ENCODE measurements at places on chromosomes 2 and 18.

- DNase-seq = no peak
These were observed 46.6 kb downstream of the HDAC4 start for GRCh38 chr2:239354132-239354790.

- DNase-seq = no peak
These were observed 6.8 kb downstream of the CCBE1 start for GRCh38 chr18:59690186-59690982.

GRCh38 chr18:904218-905090 is at the start of gene ADCYAP1:
Gene ADCYAP1 (plus strand): TSS chr18:904871. CDS start chr18:905387, 516 bp downstream.
- DNase-seq = no peak

DNA sequence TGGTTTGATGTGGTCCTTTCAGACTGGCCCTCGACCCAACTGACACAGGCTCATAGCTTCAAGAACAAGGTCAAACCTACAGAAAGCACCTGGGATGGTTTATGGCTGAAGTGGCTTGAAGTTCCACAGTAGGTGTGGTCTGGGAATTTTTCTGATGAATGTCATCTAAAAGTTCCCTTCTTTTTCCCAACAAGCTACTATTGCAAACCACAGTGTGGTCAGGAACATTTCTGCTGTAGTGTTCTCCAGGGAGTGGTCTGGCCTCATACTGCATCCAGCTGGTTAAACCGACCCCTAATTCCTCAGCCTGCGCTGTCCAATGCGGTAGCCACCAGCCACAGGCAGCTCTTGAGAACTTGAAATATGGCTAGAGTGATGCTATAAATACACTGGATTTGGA is 92.7 kb downstream of the FAM124B start:
- DNase-seq = no peak

- no peak for DNase-seq
These were observed 324.4 kb upstream of the CELF4 start for GRCh38 chr18:37889963-37890362.

GRCh38 chr18:5759194-5759593 is 136.1 kb downstream of the TMEM200C start:
- no peak for DNase-seq

GRCh38 chr2:119218478-119219064 is 5.1 kb upstream of the STEAP3 start:
- DNase-seq = no peak

DNA sequence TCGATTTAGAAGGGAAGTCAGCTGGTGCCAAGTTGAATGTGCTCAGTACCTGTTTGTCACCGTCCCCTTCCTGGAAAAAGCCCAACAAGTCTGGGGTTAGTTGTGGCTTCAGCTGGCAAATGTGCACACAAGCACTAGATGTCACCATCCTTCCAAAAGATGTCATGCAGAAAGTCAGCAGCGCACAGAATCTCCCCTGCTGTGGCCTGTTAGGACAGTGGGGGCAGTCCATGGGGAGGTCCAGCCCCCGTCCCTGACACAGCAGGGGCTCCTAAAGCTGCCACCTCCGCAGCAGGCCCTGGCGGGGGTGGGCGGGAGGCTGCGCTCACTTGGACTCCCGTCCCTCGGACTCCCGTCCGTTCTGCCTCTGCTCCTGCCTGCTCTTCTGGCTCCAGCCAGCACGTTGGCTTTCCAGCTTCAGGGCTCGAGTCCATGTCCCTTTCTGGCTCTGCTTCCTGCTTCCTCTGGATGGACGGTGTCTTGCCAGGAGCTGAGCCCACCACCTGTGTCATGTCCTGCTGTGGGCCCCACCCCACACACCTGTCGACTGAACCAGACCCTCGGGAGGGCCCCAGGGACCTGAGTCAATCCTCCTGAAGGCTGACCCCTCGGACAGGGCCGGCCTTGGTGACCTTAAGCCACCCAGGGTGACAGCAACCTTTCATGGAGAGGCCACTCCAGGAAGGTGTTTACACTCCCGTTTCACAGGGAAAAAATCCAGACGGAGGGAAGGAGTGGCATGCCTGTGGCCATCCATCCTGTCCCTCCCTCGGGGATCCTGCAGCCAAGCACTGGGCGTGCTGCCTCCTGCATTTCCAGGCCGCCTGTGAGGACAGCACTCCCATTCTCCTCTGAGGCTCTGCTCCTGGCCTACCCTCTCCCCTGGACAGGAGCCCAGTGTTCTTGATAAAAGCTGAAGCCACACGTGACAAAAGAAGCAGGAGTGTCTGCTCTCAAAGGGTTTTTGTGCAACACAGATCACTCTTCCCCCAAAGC is 8.5 kb downstream of the RAB17 start:
- peak; percentile 60 for DNase-seq

GRCh38 chr18:693466-694187 is 18.8 kb downstream of the ENOSF1 start:
- DNase-seq = no peak

DNA sequence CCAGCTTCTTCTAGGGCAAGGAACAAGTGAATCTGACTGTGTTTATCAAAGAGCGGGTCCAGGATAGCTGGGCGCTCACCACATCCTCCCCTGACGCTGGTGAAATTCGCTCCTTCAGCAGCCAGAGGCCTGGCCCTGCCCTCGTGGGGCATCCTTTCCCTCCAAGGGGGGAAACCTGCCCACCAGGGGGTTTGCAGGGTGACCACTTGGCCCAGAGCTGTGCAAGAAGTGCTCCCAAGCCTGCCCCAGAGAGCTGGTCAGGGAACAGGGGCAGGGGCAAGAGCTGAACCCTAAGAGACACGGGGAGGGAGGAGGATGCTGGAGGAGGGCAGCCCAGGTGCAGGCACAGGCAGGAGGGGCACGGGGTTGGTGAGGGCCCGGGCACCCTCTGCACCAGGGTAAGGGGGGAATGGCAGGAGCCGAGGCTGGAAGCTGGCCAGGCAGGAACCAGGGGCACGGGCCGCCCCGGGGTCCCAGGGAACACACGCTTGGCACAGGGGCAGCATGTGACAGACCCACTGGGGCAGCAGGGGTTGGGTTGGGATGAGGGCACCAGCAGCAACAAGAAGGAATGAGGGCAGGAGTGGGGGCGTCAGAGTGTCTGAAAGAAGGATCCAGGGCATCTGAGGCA is 2.8 kb upstream of the GPR55 start:
- DNase-seq = no peak

- no peak for DNase-seq
These were observed 2.8 kb downstream of the SP9 start for GRCh38 chr2:174337337-174338146.

- DNase-seq = no peak
These were observed 8.4 kb downstream of the SCN7A start for GRCh38 chr2:166485558-166486178.

DNA sequence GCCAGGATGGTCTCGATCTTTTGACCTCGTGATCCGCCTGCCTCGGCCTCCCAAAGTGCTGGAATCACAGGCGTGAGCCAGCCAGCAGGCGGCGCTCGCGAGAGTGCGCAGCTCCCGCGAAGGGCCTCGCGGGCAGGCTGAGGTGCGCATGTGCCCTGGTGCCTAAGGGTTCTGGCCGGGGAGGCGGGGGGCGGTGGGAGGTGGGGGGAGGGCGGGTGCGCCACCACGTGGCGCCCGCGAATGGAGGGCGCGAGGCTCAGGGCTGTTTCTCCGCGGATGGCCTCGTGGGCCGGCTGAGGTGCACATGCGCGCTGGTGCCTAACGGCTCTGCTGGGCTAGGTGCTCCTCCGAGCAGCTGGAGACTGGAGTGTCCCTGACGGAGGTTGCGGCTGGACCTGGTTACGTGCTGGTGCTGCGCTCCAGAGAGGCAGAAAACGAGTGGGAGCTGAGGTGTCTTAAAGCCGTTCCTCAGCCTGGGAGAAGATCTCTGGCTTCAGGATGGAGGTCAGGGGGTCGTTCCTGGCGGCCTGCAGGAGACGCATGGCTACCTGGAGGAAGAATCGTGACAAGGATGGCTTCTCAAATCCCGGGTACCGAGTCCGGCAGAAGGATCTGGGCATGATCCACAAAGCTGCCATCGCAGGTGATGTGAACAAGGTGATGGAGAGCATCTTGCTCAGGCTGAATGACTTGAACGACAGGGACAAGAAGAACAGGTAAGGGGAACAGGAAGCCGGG is at the start of gene ANKRD62:
Gene ANKRD62, plus strand, starts transcription at position 324 of the 738 bp plus-strand sequence. Its CDS starts 175 bp downstream, at position 499.
- no peak for DNase-seq

- DNase-seq = no peak
These were observed 1.7 kb downstream of the NAT8 start for GRCh38 chr2:73640511-73640911.

DNA sequence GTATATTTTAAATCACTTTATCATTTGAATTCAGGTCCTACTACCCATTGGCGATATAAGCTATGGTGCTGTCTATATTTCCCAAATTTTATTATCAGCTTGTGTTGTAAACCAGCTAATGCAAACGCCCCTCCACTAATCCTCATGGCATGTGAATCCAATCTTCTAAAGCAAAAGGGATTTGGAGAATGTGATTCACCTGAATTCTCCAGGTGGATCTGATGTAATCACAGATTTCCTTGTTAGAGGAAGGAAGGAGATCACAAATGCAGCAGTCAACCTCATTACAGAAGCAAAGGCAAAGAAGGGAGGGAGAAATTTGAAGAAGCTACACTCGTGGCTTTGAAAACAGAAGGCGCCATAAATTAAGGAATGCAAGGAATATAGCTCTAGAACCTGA is 431.1 kb upstream of the CDH19 start:
- DNase-seq = no peak

- no peak for DNase-seq
These were observed 46.8 kb upstream of the TRIM43B start for GRCh38 chr2:95531254-95531771.

DNA sequence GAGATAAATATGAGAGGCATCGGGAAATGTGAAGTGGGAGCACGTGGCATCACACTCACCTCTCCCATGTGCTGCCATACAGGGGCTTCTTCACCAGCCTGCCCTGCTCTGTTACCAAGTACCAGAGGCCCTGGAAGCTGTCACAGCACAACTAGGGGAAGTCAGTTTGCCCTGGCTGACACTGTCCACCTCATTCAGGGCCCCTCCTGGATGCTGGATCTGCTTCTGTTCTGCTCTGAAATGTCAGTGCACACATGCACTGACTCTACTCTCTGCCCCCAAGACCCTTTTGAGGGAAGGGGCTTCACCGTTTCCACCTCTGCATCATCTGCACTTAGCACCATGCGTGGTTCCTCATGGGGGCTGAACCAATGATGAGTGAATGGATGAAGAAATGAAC is 311.1 kb downstream of the EN1 start:
- DNase-seq = no peak

DNA sequence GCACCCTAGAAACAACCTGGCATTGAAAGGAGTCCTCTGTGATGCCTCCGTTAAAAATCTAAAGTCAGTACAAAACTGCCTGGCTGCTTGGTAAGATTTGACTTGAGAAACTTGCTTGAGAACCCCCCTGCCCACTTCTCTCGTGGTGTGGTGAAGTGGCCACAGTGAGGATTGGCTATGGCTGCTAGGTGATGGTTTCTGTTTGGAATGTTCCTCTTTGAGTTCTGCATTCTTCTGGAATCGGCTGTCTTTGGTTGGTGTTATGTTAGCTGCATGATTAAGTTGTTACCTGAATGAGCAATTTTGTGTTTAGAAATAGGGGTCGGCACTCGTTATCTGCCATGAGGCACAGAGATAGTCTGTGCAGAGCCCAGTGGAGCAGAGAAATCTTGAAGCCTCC is 21.7 kb upstream of the SAG start:
- DNase-seq = no peak

DNA sequence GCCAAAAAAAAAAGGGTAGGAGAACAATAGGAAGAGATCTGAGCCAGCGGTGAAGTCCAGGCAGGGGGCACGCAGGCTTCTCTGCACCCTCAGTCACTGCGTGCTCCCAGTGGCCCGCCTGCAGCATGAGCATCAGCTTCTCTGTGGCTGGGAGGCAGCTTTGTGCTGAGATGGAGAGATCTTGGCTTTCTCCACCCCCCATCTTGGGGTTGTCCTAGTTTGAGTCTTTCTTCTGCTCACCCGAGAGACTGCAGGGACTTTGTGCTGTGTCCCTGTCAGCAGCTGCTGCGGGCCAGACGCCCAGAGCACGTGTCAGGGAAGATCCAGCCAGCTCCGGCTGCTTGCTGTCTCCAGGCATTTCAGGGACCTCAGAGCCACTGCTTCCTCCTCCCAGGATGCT is 20.3 kb downstream of the TRAPPC12 start:
- no peak for DNase-seq

DNA sequence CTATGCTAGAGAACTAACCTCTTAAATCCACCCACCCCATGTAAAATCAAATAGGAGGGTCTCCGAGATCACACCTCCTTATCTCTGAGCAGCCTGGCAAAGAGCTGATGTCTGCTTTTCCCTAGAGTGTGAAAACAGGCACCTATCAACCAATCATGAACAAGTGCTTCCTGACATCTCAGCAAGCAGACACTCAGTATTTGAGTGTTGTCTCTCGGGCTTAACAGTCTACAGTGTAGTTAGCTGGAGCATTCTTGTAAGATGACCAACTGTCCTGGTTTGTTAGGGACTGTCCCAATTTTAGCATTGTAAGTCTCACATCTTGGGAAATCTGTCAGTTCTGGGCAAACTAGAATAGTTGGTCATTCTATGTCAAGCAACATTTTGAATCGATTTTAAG is 26.4 kb downstream of the MARCHF4 start:
- DNase-seq = no peak

GRCh38 chr2:216838151-216838550 is 21.7 kb downstream of the TNP1 start:
- no peak for DNase-seq

DNA sequence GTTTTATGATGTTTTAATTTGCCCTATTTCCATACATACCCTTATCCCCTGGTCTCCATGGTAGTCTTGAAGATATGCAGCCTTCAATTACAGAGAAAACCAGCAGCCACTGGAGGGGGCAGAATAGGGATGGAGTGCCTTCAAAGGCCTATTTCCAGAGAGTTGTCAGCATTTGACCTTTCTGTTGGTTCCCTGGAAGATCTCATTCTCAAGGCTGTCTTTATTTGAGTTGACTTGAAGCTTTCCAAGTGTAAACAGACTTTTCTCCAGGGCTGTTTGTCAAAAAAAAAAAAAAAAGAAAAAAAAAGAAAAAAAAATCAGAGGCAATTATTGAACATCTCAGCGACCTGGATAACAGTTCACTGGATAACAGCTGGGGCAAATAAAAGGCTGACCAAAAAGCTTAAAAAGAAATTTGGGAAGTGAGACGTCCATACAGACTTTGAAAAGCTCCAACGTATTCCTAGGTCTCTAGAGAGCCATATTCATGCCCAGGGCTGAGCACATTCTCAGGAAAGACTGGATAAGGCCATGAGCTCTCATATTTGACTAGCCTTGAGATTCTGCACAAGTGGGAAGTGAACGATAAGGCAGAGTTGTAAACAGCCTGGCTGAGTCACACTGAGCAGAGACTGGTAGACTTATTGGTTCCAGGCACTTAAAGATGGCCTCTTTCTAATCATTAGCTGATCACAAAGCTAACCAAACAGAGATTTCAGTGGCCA is 126.6 kb downstream of the VAPA start:
- no peak for DNase-seq

All from stimulated activated CD8-positive, alpha-beta memory T cell treated with anti-CD3 and anti-CD28 coated beads, Interleukin-15, amount 100 ng/mL, for 48 hours (primary cell).